SIG-M5 (cell line): ENCODE measurements at places on chromosomes 1 and 21.

DNA sequence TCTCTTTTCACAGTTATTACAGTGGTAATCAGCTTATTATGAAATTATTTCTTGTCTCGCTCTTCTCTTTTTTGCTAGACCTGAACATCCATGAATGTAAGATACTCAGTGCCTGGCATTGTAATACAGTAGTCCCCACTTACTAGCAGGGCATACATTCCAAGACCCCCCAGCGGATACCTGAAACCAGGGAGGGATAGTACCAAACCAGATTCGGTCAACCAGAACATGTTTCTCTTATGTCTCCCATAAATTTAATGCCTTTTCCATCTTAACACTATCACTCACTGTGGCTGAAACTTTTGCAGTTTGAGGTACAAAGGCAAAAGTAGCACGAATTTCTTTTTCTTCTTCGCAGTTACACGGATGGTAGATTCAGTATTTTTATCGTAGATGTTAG lies 24.6 kb upstream of the B3GALT2 start:
- no peak for DNase-seq

DNA sequence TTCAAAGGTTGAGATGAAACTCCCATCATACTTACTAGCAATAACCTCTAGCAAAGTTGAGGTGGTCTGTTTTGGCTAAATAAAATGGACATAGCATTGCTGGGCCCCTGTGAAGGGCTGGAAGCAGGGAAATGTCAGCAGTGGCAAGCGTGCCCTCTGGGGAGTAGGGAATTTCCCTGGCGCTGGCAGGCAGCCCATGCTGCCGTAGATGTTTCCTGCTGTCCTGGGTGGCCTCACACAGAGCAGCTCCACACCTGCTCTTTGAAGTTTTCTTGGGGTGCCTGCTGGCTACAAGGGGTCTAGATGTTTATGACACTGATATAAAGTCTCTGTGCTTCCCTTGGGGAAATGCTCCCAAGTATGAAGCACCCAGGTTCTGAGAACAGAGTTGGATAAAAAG lies 30.2 kb downstream of the ADARB1 start:
- DNase-seq: no peak

DNA sequence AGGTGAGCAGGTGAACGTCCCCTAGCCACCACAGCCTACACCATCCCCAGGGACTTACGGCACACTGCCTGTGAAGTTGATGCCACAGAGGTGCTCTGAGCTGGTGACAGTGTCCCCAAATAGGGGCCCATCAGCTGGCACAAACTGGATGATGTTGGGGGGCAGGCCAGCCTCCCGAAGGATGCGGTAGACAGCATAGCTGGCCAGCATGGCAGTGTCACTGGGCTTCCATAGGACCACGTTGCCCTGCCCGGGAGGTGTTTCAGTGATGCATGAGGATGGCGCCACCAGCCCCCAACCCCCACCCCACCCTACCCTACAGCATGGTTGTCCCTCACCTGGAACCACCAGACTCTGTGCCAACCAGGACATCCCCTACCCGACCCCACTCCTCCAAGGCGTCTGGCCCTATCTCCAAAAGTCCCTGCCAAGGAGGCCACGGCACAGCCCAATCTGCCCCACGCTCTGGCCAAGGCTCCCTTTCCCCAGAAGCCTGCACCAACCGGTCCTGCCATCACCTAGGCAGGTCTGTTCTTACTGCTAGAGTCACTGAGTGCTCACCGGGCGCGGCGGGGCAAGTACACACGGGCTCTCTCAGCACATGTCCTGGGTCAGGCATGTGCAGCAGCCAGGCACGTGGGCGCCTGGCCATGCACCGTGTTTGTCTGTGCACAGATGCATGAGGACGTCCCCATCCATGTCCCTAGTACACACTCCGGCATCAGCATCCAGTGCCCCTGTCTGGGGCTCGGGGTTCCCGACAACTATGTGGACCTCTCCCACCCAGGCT lies 20.5 kb downstream of the ALDH4A1 start:
- no peak for DNase-seq

- no peak for DNase-seq
Measured at GRCh38 chr1:80910426-80910825, 890.3 kb upstream of the ADGRL2 start.

GRCh38 chr1:92653605-92654381 lies 131.1 kb downstream of the EVI5 start:
- no peak for DNase-seq

DNA sequence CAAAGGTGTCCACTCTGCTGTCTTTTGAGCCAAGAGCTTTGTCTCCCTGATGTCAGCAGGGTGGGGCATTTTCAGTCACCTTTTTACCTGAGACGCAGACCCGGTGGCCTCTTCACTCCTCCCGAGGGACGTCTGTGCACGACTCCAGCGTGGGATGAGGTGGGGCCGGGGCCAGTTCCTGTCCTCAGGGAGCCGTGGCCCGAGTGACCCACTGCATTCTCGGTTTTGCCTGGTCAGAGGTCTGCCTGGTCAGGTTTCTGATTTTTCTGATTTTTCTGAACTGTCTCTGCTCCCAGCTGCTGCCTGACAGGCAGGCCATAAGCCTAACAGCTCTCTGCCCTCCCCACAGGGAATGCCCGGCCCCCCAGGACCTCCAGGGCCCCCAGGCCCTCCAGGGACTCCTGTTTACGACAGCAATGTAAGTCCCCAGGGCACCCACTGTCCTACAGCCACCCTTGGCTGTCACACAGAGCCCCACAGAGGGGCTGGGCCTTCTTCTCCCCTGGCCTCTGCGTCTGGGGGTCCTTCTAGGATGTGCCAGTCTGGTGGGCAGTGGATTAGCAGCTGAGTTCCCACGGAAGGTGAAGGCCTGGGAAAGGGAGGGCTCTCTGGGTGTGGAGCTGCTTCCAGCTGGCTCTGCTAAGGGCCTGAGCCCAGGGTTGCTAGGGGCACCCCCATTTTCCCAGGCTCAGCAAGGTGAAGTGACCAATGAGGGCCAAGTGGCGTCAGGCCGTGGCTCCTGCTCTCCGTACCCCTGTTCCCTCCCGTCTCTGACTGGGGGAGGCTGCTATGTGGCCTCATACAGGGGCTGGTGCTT lies 45.9 kb downstream of the SLC19A1 start:
- DNase-seq: no peak

GRCh38 chr1:69328186-69328585 lies 239.5 kb upstream of the LRRC7 start:
- no peak for DNase-seq

DNA sequence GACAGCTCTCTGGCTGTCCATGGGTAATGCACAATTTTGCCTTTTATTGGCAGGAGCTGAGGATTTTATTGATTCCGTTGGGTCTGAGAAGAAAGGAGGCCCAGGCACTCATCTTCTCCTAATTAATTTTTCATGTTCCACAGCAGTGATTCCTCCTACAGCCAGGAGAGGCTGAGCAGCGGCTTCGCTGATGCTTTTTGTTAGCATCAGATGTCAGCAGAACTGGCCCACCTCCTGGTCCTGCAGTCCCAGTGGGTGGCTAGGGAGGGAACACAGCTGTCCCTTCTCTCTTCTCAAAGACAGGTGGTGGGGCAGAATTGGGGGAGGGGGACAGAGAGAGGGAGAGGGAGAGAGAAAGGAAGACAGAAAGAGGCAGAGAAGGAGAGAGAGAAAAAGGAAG lies 5.7 kb downstream of the MT1HL1 start:
- DNase-seq: no peak

GRCh38 chr21:35994613-35995012 lies 65.7 kb downstream of the SETD4 start:
- no peak for DNase-seq

DNA sequence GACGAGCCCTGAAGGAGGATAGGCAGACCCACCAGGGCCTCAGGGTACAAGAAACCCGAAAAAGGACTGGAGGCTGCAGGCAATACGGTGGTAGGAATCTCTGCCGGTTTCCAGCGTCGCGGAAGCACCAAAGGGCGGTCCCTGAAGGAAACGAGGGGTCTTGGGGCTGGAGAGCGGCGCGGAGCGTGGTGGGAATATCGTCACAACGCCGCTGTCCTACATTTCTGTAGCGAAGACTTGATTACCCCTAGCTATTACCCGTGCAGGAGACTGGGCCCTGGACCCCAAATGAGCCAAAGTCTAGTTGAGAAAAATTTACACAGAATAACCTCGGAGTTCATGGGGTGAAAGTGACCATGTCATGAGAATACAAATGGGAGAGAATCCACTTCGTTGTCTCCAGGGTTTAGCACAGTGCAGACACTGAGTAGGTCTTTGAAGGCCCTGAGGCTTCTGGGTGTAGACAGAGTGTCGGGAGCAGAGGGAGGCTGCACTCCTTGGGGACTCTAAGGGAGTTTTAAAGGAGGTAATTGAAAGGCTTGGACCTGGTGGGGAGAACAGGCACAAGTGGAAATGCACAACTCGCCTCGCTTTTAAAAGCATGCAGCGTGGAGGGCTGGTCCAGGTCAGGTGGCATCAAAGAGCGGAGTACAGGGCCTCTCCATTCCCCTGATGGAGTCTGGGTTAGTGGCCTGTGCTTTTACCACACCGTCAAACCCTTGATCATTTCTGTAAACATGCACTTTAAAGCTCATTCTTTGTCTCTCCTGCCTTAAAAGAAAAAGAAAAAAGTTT lies 1.5 kb downstream of the ATP1A1 start:
- no peak for DNase-seq

DNA sequence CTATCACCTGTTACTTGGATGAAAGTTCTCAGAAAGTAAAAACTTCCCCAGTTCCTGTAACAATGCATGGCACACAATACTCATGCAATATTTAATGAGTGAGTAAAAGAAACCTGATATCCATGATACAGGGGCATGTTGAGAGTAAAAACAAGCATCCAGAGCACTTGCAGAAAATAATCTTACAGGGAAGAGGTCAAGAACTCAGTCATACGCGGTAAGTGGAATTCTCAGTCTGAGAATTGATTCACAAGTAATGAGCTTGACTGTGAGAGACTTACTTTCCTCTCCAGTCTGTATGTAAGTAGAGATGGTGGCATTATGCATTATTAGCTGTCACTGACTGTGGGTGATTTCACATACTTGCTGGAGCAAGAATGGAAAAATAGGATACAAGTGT lies 976.9 kb downstream of the BRINP3 start:
- no peak for DNase-seq

GRCh38 chr1:2241820-2242219 lies 13.7 kb downstream of the SKI start:
- no peak for DNase-seq

DNA sequence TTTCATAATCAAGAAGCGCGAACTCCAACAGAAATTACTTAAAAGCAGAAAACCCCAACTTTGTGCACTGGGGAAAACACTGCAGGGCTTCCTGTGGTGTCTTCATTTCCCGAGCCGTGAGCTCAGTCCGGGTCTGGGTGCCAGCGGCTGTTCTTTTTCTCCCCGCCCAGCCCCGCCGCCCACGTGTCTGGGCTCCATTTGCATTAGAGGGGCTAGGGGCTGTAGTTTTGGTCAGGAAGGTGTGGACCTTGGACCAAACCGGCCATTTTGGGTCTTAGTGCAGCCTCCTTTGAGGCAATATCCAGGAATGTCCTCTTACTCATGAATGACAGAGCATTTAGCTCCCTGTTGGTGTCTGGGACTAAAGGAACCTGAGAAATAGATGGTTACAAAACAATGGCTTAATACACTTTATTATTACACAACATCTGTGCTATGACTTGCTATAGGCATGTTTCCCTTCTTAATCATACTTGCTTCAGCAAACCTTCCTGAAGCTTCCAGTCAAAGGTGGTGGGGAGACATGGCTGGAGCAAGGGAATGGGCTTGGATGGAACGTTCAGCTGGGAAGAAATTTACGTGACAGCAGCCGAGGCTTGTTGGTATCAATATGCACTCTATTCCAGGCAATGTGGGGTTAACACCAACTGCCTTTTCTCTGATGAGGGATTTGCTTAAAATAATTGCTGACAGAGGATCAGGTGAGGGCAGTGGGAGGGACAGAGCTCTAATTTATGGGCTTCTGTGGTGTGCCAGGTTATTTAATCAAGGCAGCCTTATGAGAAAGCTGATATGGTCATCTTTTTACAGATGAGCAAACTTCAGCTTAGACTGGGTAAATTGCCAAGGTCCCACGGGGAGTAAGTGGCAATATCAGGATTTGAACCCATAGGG lies 1.1 kb downstream of the AGTRAP start:
- peak; percentile 64 for DNase-seq

GRCh38 chr1:151763990-151764389 lies 694 bp upstream of the MRPL9 start:
- no peak for DNase-seq

DNA sequence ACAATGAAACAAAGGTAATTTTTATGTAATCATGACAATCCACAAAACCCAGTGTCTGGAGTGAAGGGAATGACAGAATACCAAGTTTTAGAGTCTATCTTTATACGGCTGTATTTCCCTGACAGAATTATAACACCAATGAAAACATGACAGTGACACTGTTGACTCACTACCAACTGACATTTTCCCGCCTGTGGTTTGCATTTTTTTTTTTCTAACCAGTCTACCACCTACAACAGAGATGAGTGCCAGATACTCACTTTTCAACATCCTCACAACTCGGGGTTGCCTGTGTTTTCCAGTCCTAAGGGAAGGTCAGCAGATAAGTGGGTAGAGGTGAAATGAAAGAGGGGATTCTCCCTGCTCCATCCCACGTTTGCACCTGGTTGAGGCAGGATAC lies 118.9 kb downstream of the KCNJ6 start:
- DNase-seq: no peak
